Vagina (tissue), 2 donors: ENCODE measurements at places on chromosomes 6 and 20.

DNA sequence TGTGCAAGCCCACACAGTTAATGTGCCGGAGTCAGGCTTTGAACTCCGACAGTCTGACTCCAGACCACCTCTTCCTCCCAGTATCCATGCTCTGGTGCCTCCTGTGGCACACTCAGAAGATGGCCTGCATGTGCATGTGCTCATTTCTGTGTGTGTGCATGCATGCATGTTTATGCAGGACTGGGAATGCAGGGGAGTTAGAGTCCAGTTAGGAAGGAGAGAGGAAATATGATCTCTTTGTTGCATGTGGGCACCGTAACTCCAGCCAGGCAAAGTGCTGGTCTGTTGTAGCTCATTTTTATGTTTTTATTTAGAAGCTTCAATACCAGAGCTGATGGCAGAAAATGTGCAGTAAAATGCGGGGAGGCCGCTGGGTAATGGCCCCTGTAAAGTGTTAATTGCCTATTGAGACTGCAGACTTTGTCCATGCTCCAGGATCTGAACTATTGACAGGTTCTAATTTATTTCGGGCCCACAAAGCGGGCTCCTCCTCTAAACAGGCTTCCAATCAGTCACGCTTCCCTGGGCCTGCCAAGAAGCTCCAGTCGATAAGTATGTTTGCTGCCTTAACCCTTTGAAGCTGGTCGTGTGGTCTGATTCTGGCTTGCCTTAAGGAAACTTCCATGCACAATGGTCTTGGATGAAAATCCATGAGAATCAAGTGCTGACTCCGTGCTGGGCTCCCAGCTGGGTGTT, 248.3 kb downstream of the DHX35 start:
- no peak for DNase-seq

DNA sequence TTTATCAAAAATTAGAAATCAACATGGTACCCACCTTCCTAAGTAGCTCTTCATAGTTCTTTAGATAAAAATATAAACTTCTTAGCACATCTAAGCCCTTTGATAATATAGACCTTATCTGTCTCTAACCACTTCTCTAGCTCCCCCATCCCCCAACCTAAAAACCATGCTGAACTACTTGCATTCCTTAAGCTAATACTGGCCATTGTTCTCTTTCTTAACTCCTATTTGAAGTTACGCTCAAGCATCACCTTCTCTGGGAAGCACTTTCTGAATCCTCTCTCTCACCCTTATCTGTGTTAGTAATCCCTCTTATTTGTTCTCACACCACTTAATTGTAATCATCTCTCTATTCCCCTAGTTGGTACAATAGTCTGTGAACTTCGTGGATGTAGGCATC, 153.0 kb downstream of the PHF3 start:
- no peak for DNase-seq

- DNase-seq: no peak
Measured at GRCh38 chr20:46027245-46027853, 1.7 kb upstream of the SLC12A5 start.

DNA sequence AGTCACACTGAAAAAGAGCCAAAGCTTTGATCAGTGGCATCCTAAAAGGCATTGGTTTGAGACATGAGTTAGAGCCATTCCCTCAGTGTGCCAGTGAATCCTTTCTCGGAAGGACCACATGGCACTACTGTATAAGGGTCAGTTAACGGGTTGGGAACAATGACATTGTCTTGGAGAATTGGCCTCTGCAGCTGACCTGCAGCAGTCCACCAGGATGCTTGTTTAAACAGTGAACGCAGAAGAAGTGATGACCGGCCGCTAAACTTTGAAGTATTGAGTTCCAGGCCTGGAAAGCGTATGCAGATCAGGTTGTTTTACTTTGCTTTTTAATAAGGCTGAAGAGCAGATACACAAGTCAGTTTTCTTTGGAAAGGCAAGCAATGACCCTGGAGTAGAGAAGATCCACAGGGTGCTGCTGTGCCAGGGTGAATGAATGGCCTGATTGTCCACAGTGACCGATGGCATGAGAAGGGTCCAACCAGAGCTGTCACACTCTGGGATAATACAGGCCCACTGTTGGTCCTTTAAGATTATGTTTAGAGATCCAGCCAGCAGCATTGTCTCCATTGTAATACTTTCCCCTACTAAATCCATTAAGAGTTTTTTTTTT, 57.8 kb downstream of the GMPR start:
- DNase-seq: no peak

- no peak for DNase-seq
Measured at GRCh38 chr6:119234457-119234856, 115.1 kb downstream of the MAN1A1 start.

DNA sequence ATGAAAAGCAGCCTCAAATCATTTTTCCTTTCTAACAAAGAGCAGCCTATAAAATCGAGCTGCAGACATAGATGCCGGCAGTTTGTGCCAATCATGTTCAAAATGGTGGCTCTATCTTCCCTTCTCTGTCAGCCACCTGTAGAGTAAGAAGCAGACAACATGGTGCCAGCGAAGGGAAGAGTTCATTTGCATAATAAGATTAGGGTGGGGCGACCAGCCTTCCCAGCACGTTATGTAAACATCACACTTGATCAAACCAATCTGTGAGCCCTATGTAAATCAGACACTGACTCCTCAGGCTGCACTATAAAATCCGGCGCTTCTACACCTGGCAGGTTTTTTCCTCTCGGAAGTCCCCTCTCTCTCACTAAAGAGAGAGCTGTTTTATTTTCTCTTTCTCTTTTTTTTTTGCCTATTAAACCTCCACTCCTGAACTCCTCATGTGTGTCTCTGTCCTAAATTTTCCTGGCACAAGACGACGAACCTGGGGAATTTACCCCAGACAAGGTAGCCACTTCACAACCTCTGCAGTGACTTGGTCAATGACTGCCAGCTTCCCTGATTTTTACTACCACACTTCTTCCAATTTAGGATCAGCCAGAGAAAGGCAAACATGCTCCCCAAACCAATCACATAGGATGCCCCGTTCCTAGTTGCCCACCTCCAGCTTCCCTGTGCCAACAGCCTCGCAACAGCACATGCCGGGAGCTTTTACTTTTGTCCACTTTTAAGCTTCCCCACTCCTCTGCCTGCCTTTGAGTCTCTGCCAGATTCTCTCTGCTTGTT, 12.9 kb downstream of the TPMT start:
- DNase-seq: no peak

DNA sequence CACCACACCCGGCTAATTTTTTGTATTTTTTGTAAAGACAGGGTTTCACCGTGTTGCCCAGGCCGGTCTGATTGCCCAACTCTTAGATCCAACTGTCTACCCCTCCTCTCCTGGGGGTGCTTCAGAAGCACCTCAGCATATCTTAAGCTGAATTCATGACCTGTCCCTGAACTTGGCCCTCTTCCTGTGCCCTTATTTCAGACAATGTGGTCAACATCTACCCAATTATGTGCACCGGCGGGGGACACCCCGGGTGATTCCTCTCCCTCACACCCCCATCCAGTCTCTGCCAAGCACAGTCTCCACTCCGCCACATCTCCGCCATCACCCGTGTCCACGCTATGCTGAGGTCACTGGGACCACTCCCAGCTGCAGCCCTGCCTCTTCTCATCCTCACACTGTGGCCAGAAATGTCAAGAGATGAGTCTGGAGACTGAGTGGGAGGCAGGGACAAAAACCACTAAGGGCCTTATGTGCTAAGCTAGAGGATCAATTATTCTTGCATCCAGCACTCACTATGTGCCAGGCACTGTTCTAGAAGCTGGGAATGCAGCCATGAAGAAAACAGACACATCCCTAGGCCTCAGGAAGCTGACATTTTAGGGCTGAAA, 111.9 kb downstream of the ARMC2 start:
- no peak for DNase-seq

- DNase-seq: no peak
Measured at GRCh38 chr20:58677808-58678207, 14.8 kb upstream of the NPEPL1 start.

DNA sequence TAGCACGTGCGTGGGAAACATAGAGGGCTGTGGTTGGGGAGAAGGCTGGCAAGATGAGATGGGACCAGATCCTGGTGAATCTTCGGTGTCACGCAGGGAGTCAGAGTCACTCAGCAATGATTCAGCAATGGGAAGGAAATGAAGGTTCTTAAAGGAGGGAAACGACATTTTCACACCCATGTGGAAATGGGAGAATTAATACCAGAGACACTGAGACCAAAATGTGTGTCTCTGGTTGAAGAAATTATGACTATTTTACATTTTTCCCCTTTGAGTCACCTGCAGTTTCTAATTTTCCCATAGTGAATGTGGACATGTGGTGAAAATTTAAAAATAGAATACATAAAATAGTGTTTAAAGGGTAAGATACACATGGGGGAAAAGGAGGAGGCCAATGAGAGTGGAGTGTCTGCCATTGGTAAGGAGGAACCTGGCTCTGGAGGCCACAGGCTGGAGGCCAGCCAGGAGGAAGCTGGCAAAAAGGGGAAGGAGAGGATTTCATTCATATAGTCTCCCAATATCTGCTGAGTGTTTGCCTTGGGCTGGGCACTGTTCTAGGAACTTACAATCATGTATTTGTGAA, 17.5 kb downstream of the NRN1 start:
- DNase-seq: no peak

DNA sequence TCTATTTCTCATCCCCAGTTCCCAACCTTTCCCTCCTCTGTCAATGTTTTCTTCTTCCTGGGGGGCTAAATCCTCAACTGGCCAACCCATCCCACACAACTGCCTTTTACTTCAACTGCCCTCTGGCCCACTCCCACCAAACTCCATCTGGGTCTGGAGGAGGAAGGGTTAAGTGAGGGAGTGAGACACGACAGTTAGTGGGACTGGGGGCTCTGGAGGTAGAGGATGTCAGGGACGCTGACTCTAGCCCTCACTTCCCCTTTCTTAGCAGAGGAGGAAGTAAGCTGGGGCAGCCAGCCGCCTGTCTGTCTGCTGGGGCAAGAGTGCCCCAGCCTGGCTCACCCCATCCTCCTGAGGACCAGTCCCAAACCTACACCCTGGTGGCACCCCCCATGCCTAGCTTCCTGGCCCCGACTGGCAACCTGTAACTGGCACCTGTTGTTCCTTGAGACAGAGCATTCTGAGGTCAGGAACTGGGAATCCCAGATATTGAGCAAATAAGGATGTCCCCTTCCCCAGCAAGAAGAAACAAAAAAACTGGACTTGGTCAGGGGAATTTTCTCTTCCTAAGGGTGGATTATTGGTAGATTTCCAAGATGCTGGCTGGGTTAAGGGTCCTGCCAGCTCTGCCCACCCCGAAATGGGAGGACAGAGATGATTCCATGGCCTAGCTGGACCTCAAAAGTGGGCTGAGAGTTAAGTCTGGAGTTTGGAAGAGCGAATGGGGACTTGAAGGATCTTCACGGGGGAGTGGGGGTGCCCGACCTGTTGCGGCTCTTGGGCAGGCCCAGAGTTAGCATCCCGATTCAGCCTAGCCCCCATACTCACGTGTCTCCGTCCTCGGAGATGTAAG, 971 bp downstream of the NFKBIE start:
- no peak for DNase-seq

DNA sequence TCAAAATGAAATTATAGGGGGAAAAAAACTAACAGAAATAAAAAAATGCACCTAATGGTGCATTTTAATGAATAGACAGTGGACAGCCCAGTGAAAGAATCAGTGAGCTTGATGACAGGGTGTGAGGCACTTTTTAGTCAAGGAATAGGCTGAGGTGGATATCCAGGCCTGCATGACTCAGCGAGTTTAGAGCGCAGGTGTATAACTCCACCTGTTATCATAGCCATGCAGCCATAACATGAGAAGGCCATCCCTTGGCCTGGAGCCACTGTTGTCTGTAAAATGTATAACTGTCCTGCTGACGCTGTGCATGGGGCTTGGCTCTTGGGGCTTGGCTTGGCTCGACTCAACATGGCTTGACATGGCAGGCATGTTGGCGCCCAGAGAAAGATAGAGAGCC, 331.5 kb upstream of the NOX3 start:
- no peak for DNase-seq

GRCh38 chr20:43680981-43681380, 14.1 kb downstream of the MYBL2 start:
- DNase-seq: no peak

DNA sequence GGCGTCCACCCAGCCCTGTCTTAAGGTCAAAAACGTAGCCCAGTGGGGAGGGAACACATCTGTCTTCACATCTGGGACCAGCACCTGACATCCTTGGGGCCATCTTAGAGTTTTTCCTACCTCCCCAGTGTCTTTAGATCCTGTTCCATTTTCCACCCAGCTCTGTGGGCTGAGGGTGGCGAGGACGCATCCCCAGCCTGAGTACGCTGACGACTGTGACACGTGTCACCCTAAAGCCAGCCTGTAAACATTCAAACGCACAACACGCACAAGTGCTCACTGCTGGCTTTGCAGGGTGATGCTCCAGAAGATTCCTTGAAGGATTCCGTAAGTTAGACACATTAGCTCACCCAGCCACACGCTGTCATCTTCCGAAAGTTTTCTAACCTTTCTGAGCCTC, 215.9 kb downstream of the TAF4 start:
- DNase-seq: no peak

DNA sequence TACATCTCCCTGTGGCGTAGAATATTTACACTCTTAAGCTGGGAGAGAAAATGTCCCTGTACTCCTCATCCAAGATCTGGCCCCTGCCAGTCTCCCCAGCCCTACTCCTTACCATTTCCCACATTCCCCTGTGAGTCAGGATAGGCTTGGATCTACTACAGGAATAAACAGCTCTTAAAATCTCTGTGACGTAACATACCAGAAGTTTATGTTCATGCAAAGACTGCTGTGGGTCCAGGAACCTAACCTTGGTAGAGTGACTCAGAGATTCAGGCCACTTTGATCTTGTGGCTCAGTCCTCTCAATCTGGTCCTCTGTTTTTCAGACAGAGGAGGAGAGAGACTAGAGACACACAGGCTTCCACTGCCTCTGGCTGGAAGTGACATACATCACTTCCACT, 38.5 kb upstream of the GPR6 start:
- no peak for DNase-seq

DNA sequence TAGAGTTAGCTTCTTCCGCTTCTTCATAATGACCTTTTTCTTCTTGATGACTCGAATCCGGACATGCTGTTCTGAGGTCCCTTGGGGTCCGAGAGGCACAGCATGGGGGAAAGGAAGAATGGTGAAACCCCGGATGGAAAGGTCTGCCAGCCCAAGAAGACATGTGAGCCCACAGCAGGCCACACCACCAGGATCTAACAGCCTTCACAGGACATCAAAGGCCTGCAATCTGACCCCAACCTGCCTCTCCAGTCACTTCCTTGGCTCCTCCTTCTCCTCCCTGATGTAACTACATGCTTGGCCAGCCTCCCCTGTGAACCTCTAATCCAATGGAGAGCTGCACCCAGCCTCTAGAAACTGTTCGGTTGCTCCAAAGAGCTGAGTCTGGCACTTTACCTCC, 1.6 kb downstream of the CPXM1 start:
- DNase-seq: no peak

DNA sequence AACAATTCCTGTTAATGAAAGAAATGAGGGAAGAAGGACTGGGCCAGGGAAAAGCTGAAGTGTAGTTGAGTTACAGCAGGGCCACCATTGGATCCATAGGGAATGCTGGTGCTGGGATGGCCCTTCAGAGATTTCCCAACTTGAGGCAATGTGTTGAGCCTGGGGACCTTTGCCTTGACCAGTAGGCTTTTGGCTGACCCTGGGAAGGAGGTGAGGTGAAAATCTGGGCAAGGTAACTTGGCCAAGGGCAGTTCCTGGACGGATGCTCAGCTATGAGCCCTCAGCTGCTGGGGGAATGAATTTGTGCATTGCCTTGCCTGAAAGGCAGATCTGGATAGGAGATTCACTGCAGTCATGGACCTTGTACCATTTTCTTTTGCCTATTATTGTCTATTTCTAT, 20.4 kb downstream of the UTRN start:
- DNase-seq: no peak
